Bronchial epithelial cell (primary cell): ENCODE measurements at places on chromosomes 11 and 22.

- DNase-seq: no peak
These were observed 18.1 kb downstream of the BTG4 start for GRCh38 chr11:111494040-111494439.

- peak; percentile 13 for DNase-seq
These were observed 122.2 kb upstream of the RCN1 start for GRCh38 chr11:31968461-31969358.

DNA sequence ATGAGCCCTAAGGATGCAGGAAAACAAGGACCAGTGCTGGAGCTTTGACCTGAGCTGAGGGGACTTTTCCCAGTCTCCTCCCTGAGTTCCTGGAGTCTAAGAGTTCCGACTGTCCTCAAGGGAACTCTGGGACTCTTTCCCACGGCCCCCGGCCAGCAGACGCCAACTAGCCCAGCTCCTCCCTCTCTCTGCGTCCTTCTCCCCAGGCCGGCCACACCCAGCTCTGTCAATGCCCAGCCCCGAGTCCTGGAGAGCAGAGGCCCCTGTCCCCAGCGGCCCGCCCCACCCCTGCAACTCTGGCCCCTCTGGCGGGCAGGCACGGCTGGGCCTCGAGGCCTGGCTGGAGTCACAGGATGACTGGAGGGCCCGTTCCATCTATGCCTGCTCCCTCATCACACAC, 29.8 kb downstream of the NECTIN1 start:
- peak; percentile 55 for DNase-seq

GRCh38 chr11:61688365-61689163, 8.4 kb downstream of the DAGLA start:
- peak; percentile 28 for DNase-seq

DNA sequence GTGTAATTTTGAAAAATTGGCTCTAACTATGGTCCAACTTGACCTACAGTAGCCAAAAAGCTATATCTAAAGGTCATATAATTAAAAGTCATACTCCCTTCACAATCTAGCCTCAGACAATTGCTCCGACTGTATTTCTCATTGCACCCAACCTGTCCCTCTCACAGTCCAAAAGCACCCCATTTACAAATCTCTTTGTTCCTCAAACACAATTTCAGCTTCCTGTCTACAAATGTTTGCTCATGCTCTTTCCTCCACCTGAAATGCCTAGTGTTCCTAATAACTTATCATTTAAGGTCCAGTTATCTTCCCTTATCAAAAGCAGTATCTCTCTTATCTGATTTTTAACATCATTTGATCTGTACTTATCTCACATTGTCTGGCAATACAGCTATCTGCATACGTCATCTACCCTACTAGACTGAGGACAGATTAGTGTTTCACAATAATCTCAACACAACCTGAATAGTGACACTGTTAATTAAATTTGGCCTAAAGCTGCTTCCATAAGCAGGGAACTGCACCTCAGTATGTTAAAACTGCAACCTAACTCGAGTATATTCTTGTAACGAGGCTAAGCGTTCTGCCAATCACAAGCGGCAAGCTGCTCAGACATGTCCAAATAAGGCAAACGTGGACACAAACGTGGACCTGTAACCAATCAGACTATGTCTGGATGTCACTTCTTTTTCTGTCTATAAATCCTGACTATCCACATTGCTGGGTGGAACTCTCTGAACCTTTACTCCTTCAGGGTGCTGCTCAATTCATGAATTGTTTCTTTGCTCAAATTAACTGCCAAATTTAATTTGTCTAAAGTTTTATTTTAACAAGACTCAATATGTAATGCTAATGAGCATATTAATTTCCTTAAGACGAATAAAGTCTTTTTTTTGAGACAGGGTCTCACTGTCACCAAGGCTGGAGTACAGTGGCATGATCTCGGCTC, 15.9 kb downstream of the PICALM start:
- no peak for DNase-seq

DNA sequence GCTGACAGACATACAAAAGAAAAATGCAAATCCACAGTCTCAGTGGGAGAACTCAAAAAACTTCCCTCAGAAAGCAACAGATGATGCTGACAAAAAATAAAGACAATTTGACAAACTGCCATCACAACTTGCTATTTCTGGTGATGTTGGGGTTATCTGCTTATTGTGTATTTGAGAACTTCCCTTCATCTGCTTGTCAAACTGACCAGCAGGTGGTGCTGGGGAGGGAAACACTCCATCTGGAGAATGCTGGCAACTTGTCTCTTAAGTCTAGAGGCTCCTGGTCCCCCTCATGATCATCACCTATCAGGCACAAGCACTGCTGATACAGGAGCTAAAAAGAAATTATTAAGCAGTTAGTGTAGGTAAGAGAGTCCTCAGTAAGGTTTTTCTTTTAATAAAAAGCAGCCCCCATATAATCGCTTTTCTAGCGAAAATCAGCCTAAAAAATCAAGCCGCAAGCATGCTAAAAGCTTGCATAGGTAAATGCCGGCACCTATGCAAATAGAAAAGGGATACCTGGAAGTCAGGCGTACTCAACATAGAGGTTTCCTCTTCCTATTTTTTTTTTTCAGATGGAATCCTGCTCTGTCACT, 9.8 kb upstream of the FAM111B start:
- DNase-seq: peak; percentile 47

DNA sequence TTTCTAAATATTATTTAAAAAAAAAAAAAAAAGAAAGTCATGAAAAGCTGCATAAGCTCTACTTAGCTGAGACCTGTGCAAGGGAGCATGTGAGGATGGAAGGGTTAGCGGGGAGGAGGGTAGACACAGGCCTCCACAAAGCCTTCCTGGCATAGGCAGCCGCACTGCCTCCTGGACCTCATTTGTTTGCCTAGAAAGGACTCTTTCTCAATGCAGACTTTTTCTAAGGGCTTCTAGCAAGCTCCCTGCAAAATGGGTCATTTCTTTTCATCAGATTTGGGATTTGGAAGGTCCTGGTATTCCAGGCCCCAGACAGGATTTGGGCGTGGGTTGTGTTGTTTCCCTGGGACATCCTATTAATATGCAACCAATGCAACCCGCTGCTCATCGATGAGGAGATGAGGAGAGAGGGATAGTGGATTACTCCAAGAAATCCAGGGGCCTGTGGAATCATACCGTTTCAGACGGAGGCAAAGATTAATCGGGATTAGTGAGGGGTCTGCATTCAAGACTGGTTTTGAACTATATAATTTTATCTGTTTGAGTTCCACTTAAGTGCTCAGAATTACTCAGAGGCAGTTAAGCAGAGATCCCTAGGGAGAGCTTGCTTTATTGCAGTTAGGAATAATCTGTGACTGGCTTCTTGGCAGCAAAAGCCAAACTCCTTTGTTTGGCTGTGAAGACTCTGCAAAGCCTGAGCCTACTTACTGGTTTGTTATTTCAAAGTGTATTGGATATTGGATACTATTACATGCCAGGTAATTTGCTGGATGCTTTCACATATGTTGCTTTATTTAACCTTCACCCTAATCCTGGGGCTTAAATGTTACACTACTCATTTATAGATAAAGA, 106.9 kb upstream of the NAV2 start:
- no peak for DNase-seq

DNA sequence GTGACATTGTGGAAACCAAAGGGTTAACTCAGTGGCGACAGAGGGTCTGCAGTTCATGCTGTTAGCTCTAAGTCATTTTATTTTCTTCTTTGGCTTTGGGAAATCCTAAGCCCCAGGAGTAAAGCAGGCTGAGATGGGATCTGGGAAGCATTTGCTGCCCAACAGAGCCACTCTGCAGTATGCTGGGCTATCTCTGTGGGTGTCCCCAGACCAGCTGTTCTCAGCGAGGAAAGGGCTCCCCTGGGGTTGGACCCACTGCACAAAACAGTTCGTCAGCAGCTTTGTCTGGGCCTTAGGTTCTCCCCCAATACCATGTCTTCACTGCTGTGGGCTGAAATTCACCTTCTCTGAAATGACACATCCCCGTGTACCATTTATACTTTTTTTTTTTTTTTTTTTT, 34.0 kb downstream of the KREMEN1 start:
- no peak for DNase-seq

GRCh38 chr11:66744485-66745355, 15.7 kb upstream of the SPTBN2 start:
- peak; percentile 61 for DNase-seq

- DNase-seq: peak; percentile 28
These were observed 530.5 kb upstream of the CCDC90B start for GRCh38 chr11:83816572-83817187.

DNA sequence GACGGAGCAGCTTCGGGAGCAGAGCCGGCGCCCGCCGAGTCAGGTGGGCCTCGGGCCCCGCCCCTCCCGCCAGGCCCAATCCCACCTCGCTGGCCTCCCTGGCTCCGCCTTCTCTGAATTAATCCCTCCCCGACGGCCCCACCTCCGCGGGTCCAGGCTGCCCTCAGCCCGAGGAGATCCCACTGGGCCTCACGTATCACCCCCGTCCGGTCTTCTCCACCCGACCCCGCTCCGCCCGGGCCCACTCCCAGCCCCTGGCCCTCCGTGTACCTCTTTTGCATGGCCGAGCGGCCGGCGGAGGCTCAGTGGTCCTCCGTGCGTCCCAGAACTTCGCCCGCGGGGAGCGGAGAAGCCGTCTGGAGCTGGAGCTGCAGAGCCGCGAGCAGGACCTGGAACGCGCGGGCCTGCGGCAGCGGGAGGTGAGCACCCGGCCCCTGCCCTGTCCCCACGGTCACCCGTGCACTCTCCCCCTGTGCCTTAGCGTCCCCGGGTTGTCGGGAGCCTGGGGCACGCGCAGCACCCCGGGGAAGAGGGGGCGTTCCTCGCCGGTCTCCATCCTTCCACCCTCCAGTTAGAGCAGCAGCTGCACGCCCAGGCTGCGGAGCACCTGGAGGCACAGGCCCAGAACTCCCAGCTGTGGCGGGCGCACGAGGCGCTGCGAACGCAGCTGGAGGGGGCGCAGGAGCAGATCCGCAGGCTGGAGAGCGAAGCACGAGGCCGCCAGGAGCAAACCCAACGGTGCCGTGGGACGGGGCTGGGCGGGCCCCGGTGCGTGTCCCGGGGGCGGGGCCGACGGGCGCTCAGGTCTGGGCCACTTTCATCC, 2.2 kb upstream of the CD151 start:
- DNase-seq: peak; percentile 52

- DNase-seq: no peak
These were observed 123.2 kb downstream of the FEZ1 start for GRCh38 chr11:125372911-125373310.

DNA sequence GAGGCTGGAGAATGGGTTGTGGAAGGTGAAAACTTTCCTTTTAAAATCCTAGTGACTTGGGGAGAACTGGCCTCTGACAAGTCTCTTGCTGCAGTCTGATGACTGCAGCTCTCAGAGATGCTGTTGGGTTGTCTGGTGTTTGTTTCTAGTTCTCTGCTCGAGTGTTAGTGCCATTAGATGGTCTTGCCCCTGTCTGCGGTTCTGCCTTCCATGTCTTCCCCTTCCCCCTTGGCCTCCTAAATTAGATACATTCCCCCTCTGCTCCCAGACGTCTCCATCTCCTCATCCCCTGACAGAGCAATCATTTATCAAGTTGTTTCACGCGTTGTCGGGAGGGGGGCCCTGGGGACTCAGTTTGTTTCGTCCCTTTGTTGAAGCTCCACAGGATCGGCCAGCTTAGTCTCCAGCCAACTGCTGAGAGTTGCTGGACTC, 67.7 kb downstream of the CECR2 start:
- DNase-seq: no peak

DNA sequence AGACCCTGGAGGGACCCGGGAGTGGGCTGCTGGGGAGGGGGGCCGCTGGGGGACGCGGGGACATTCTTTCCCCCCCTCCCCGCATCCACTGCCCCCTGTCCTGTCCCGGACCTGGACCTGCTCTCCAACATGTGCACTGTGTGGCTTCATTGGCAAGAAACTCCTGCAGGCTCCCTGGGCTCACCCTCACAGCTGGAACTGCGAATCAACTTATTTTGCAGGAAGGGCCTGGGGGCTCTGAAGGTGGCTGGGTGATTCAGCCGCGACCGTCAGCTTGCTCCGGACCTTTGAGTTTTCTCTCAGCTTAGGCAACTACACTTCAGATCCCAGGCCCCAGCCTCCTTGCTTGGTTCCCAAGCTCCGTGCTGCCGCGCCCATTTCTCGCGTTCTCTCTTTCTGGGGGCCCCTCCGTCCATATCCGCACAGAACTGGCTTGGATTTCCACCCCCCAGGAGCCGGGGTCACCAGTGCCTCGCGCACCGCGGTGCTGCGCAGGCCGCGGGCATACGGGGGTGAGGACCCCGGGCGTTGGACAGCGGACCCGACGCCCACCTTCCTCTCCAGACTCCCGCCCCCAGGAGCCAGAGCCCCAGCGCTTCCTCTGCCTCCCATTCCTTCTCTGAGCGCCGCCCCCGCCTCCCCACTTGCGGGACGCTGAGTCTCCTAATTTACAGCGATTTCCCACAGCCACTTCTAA, 471 bp upstream of the AHNAK start:
- DNase-seq: peak; percentile 78

GRCh38 chr11:38971141-38971540, 2373.1 kb upstream of the RAG2 start:
- DNase-seq: peak; percentile 78
